ENCODE measurements at places on chromosomes 12 and 14. TPM values are rescaled to one million over a fixed set of nuclear protein-coding genes. Genes with fewer than 3 reads are reported as not detected.

The RPS26 gene
- total RNA-seq, result 283 TPM

The RFX4 gene
- total RNA-seq, result not detected

The SLC2A3 gene
- total RNA-seq, result 10.2 TPM

The LMNTD1 gene
- not detected for total RNA-seq

The ACOT6 gene
- total RNA-seq, result not detected

The SOX5 gene
- 3.4 TPM for total RNA-seq

The CLEC2D gene
- total RNA-seq, result 13.1 TPM

The DNAJC22 gene
- total RNA-seq, result 38.9 TPM

GRCh38 chr12:84117190-84117589, 795.4 kb downstream of the SLC6A15 start:
- no peak for DNase-seq

GRCh38 chr12:12460935-12461922, 101.4 kb downstream of the DUSP16 start:
- no peak for DNase-seq

GRCh38 chr12:117032593-117033381, 66.4 kb downstream of the TESC start:
- no peak for DNase-seq

DNA sequence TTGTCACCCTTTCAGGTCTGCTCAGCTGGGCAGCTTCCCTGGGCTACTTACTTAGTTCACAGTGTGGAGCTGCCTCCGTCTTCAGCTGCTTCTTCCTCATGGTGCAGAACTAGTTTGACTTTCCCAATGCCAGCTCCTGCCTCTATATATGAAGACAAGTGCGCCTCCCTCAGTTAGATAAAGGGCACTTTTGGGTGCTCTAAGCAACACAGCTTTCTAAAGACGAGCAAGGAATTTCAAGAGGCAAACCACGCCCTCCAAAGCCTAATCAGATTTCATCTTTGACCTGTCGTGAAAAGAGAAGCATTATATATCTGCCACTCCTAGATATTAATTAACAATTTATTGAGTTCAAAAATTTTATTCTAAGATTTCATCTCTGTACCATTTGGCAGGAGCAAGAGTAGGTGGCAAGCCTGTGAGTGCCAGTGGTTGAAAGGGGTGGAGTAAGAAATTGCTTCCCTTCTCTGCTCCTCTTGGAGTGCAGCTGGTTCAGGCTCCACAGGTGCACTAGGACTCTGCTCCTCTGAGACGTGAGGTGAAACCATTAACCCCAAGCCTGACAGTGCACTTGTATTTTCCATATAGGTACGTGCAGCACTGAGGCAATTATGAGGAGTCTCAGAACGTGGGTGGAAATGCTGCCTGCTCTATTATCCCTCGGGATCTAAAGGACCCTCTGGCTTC, 2.1 kb upstream of the SLC11A2 start:
- peak; percentile 21 for DNase-seq

DNA sequence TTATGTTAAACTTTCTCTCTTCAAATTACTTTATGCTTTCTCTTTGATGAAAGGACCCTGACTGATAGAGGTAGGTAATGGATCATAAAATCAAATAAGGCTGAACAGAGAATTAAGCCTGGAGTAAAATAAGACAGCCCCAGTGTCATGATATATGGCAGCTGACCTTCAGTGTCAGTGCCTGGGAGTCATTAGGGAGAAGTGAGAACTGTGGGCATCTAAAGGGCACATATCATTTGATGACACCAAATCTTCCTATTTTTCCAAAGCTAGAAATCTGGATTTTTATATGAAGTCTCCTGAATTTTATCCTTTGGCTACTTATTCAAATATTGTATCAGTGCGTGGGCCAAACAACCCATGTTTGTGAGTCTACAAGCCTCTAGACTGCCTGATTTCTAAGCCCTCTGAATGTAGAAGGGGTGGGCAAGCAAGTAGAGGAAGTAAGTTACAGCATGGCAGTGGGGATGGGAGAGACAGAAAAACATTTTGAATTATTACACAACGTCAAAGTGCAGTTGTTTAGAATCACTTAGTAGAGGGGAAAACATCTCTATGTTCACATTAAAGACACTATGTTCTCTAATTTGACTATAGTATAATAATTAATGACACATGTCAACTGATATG, 10.0 kb downstream of the SLC39A9 start:
- DNase-seq, result no peak

DNA sequence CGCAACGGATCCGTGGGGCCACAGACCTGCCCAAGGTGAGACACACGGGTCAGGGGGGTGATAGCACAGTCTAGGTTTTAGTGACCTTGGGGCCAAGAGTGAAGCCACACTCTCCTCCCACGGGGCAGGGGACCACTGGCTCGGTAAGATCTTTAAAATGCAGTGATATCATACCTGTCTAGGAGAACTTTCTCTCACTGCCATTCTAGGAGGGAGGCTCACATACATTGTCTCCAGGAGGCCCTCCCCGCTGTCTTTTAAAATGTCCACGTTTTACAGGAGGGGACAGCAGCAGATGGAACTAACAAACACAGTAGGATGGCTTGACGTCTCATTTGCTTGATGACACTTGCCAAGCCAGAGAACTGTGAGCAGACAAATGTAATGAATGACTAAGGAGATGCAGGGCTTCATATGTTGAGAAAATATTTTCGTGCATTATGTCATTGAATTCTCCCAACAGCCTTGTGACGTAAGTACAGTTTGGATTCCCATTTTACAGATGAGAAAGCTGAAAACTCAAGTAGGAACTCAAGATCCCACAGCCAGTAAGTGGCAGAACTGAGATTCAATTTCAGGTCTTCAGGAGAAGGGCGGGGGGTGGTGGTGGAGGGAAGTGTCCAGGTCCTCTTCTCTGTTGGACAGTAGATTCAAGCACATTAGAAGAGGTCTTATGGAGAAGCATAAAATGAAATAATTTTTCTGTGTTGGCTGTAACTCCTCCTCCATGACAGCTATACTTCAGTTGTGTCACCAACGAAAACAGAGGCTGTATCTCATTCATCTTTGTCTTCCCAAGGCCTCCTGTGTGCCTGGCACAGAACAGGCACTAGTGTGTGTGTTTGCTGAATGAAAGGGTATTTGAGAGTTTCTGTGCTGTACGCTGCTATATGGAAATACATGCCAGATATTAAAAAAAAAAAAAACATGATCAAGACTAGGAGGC, 2.1 kb downstream of the VASH1 start:
- no peak for DNase-seq

DNA sequence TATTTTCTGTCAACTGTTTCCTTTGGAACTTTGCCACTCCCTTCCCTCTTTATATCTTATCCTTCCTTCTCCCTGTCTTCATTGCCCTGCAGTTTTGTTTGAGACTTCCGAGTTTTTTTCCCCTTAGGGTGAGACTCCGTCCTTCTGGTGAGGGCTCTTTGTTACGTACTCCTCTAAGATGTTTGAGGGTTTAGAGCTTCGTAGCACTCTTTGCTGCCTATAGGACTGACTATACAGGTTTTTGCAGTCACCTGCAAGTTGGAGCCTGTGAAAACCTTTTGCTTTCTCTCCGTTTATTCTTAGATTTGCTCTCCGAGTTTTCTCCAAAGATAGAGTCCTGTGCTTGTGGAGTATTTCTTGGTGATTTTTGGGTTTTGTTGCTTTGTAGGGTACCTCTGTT, 41.7 kb upstream of the MYRFL start:
- DNase-seq, result no peak

- DNase-seq, result no peak
Measured at GRCh38 chr14:90831821-90832220, 15.6 kb upstream of the TTC7B start.

- DNase-seq, result no peak
Measured at GRCh38 chr12:65943388-65944137, 119.3 kb downstream of the HMGA2 start.

DNA sequence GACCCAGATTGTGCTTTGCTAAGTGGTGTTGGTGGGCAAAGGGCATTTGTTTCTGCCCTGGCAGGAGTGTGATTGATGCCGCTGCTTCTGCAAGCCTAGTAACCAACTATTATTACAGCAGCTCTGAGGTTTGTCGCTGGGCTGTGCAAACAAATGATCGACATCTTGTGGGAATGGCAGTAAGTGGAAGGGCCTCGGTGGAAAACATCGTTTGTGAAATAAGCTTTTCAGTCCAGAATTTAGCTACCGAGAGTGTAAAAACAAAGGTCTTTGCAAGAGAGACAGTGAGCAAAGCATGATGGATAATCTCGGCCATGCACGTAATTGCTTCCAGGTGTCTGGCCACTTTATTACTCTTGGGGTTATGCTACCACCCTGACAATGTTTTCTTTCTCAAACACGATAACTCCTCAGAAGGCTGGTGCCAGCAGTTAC, 397.7 kb upstream of the PRICKLE1 start:
- DNase-seq, result no peak

DNA sequence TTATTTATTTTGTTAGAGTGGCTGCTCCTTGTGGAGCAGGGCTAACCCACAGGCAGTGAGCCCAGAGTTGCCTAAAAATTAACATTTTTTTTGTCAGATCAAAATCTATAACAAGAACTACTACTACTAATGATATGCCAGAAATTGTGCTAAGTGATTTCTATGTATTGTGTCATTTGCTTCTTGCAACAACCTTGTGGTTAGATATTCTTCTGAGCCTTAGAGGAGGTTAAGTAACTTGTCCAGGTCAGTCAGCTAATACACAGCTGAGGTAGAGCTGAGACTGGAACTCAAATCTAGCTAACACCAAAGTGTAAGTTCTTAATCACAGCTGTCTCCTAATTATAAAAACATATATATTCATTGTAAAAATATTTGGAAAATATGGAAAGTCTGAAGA, 29.8 kb downstream of the CFL2 start:
- DNase-seq, result no peak

DNA sequence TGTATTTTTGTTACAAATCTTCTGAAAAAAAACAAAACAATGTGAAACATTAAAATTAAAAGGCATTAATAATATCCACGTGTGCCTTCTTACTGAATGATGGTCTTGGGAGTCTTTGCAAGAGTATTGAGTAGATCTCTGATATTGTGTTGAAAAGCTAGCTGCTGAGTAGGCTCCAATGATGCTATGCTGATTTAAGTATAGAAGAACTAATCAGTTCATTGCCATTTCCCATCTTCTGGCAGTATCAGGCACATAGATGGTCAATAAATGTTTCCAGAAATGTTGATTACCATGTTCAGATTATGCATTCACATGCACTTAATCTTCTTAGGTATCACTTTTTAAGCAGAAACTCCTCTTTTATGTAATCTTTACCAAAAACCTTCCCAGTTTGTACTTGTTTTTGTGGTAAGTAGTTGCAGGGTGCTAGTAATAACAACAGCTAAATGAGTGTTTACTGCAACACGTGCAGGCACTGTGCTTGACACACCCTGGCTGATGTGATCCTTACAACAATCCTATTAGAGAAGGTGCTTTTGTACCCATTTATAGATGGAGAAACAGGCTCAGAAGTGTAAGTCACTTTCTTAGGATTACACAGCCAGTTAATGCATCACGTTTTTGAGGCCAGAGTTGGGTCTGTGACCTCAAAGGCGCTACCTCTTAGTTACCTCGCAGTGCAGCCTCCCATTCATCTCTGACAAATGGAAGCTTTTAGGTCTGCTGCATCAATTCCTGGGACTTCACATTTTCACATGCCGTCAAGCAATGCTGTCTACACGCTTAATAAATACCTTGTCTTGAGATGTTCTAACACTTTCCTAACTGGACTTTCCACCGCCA, 46.9 kb downstream of the EID3 start:
- DNase-seq, result no peak

GRCh38 chr12:44314007-44314500, 478.2 kb downstream of the TMEM117 start:
- DNase-seq, result no peak

GRCh38 chr12:1914114-1914911, 4.1 kb downstream of the CACNA2D4 start:
- DNase-seq, result no peak

DNA sequence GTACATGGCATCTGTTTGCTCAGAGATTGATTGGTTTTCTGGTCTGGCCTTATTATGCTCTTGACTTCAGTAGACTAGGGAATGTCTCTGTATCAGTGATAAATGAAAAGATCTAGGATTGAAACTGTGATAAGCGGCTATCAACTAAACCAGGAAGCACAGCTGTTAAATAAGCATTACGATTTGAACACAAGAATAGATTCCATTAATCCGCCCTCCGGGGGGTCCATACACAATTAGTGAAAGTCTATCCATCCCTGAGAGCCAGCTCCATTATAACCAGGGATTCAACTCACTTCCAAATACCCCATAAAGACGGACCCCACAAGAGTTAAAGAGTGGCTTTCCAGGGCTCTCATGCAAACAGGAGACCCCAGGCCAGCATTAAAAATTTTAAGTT, 279.0 kb downstream of the GRIN2B start:
- DNase-seq, result no peak

DNA sequence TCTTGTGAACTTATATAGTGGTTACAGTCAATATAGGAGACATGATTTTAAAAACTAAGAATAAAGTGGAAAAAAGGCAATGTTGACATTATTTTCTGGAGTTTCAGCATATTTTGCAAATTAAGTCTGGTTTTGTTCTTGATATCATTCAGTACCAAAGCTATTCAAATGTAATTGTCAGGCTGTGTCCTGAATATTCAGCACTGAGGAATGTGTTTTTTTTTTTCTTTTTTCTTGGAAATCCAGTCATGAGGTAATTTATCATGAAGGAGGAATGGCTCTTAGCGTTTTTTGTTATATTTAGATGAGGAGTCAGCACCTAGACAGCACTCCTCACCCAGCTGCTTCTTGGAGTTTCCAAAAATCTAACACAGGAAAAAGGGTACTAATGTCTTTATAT, 225.5 kb downstream of the CCDC91 start:
- DNase-seq, result no peak

DNA sequence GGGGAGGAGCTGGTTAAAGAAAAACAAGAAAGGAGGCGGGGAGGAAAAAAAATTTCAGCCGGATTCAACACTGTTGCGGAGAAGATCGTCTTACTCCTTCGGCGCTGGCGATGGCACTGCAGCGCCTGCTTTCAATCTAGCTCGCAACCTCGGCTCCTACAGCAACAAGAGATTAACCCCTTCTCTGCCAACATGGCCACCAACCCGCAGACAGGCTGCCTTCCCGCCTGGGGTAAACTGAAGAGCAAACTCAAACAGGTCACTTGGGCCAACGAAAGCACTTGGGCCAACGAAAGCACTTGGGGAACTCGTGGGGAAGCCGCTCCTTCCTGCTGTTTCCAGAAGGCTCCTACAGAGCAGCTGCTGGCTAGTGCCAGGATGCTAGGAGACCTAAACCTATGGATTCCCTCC, 73.7 kb downstream of the CIT start:
- DNase-seq, result no peak

Measured in transverse colon (tissue), 4 donors.